ENCODE measurements at places on chromosomes 16 and 17. TPM values are rescaled to one million over a fixed set of nuclear protein-coding genes. Genes with fewer than 3 reads are reported as not detected.

DNA sequence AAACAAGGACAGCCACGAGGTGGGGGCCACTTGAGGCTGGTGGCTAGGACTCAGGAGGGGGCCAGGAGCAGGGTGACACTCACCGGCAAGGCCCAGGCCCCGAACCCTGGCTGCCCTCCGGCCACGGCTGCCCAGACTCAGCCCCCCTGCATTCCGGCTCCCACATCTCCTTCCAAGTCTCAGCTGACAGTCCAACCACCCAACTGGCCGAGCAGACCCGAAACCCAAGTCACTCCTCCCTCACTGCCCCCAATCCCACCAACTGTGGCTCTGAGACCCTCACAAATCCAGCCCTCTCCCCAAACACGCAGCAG, 9.4 kb downstream of the HAGH start:
- no peak for DNase-seq

DNA sequence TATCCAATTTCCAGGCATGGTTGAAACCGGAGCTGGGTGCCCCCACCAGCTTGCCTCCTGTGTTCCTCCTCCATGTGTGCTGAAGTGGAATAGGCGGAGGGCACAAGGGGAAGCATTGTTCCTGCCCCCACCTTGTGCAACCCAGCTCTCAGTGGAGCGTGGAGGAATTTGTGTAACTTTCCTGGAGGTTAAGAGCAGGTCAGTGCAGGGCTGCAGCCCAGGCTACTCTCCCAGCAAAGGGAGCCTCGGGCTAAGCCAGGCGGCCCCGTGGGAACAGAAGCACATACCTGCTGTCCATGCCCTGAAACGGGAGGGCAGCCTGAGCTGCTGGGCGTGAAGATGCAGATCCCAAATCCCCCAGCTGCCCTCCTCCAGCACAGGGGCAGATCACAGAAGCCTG, 158.8 kb upstream of the LHX1 start:
- peak; percentile 94 for DNase-seq

GRCh38 chr17:81384929-81385319, 10.3 kb upstream of the BAHCC1 start:
- no peak for DNase-seq

DNA sequence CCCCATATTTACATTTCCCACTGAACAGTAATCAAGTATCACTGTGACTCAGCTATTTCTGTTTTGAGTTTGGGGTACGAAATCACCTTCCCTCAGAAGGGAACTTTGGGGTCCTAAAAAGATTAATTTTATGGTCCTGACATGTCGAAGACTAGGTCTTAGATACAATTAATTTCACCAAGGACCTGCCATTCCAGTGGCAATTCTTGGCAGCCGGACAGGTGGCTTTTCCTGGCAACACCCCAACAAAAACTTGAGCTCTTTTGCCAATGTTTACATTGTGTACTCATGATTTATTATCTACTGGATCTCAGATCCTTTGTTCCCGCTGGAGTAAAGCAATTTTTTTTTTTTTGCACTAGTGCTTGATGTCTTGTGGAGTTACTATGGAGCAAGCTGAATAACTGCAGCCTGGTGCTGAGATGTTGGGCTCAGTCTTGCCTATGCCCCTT, 14.4 kb downstream of the SLFN5 start:
- peak; percentile 89 for DNase-seq

DNA sequence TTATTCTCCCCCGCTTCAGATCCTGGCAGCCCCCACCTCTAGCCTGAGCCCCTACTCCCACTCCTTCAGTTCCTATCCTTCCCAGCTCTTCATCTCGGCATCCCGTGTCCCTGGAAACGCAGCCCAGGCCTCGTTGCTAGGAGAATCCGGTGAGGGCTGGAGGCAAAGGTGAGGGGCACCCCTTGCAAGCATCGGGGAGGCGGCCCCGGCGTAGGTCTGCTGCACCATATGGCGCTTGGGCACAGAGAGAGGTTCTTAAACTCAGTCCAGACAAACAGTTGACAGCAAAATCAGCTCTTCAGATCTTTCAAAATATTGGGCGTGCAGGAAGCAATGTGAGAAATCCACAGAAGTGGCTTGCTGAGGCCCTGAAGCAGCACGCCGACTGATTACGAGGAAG, 15.0 kb downstream of the SLC38A8 start:
- DNase-seq: no peak

- no peak for DNase-seq
Measured at GRCh38 chr17:74858672-74859458, 820 bp downstream of the GRIN2C start.

DNA sequence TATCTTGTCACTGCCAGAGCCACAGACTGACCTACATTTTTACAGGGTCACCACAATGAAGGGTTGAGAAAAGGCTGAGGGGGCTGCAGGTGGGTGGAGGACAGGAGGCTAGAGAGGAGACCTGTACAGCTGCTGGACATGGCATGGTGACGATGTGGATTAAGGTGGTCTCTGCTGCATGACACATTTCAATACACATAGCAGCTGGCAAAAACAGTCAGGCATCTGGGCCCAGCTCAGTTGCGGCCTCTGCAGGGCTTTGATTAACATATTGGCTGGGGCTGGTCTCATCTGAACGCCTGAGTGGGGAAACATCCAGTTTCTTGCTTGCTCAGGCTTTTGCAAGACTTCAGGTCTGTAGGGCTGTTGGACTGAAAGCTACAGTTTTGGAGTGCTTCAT, 265.4 kb upstream of the FOXF1 start:
- no peak for DNase-seq

DNA sequence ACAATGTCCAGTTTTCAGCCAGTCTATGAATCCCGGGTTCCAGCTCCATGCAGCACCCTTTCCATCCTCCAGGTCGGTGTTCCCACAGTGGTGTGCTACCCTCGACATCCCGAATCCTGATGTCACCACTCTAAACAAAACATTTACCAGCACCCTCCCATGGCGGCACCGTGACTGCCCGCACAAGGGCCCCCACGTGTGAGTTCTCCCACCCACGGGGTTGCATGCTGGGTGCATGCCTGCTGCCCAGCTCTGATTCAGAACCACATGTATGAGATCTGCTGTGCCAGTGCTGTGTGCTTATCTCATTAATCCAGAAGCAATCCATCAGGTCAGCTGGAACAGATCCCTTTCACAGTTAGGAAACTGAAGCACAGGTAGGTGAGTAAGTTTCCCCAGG, 57.4 kb downstream of the C16orf78 start:
- DNase-seq: no peak

- peak; percentile 25 for DNase-seq
Measured at GRCh38 chr17:44878627-44879221, 20.5 kb downstream of the EFTUD2 start.

- DNase-seq: no peak
Measured at GRCh38 chr17:2703606-2704005, 8.0 kb downstream of the CLUH start.

- DNase-seq: no peak
Measured at GRCh38 chr16:71352466-71352865, 6.1 kb upstream of the CALB2 start.

- DNase-seq: peak; percentile 39
Measured at GRCh38 chr16:57801098-57801808, 1.0 kb downstream of the KIFC3 start.

DNA sequence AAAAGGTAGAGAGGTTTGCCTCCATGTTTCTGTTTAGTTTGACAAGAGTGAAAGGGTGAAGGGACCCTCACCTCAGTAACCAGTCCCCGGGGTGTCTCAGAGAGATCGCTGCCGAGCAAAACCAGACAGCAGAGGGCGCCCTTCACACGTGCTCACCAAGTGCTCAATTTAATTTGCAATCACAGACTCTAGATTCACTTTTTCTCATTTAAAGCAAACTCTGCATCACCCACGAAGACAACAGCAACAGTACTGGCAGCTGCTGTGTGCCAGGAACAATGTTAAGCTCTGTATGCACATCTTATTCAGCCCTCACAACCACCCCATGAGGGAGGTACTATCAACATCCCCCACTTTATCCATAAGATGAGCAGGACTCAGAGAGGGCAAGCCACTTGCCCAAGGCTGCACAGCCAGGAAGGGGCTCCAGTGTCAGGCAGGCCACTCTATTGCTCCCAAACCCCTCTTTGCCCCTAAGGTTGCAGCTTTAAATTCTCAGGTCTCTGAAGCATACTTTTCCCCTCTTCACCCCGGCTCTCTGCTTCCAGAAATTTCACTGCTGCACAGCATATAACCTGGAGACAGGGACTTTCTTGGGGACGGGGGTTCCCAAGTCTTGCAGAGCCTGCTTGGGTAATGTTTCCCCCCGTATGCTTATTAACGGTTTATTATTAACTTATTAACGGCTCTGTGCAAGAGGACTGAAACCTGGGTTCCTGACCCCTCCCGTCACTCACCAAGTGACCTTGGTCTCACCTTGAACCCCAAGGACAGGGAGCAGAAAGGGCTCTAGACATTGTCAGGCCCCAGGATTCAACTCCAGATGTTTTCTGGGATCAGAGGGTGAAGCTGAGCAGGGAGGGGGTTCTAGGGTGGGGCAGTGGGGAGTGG, 70.9 kb downstream of the CNGB1 start:
- DNase-seq: peak; percentile 56

DNA sequence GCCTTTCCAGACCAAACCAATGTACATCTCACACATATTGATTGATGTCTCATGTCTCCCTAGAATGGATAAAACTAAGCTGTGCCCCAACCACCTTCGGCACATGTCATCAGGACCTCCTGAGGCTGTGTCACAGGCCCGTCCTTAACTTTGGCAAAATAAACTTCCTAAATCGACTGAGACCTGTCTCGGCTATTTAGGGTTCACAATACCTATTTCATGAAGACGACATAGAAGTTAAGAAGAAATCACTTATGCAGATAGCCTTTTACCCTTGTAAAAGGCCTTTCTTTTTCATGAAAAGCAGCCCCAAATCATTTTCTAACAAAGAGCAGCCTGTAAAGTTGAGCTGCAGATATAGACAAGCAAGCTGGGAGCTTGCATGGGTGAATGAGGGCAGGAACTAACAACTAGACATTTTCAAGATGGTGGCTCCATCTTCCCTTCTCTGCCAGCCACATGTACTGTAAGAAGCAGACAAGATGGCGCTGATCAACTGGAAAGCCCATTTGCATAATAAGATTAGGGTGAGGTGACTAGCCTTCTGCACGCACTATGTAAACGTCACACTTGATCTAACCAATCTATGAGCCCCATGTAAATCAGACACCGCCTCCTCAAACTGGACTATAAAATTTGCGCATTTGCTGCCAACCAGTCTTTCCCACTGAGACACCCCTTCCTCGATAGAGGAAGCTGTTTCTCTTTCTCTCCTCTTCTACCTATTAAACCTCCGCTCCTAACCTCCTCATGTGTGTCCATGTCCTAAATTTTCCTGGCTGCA, 4.7 kb upstream of the KDM8 start:
- no peak for DNase-seq

GRCh38 chr17:38870259-38871165, 654 bp downstream of the LASP1 start:
- peak; percentile 33 for DNase-seq

- DNase-seq: no peak
Measured at GRCh38 chr17:57284583-57284982, 28.3 kb downstream of the MSI2 start.

PIK3R6 gene
- not detected for total RNA-seq

TERB1 gene
- not detected for total RNA-seq

TAC4 gene
- not detected for total RNA-seq

APOBR gene
- total RNA-seq: not detected

AXIN2 gene
- total RNA-seq: not detected

NARF gene
- total RNA-seq: 24.9 TPM
